ENCODE measurements at places on chromosomes 1 and 21.

DNA sequence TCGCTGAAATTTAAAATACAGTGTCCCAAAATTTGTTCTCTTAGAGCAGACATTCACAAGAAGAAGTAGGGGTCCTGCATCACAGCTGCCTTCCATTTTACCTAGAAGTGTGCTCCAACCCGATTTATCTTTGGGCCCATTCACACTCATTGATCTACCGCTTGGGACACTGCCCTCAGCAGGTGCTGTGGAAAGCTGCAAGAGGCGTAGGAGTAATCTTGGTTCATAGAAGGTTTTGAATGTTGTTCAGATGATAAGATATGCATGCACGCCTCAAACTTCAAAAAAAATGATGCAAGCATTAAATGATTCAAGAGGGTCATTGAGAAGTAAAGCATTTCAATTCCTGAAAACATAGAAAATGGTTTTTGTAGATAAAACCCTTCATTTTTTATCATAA is 18.6 kb upstream of the C1orf105 start:
- no peak for DNase-seq

DNA sequence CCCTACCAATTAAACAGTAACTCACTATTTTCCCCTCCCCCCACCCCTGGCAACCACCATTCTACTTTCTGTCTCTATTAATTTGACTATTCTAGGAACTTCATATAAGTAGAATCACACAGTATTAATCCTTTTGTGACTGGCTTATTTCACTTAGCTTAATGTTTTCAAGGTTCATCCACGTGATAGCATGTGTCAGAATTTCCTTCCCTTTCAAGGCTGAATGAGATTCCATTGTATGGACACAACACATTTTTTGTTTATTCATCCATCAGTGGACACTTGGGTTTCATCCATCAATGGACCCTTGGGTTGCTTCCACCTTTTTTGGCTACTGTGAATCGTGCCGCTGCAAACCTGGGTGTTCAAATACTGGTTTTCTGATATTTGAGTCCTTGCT is 41.7 kb downstream of the EIF2D start:
- no peak for DNase-seq

- DNase-seq = peak; percentile 16
Measured at GRCh38 chr1:111538343-111539025, 35.1 kb upstream of the ADORA3 start.

- no peak for DNase-seq
Measured at GRCh38 chr21:20031807-20032206, 966.4 kb upstream of the NCAM2 start.

DNA sequence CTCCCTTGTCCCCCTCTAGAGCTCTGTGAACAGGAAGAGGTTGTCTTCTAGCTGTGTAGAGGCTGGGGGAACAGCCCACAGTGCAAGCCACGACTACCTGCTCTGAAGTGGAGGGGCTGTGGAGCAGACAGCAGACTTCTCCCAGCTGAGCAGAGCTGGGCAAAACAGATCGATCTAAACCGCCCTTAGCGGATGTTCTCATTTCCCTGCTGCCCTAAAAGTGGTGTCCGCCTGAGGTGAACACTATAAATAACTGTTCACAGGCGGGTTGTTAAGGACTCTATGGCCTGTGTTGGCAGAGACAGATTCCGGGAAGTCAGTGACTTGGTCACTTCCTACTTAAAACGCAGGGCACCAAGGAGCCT is 203.2 kb downstream of the RHOU start:
- DNase-seq = no peak

GRCh38 chr1:19892129-19892528 is 9.9 kb downstream of the OTUD3 start:
- no peak for DNase-seq

GRCh38 chr1:23174426-23175110 is 5.9 kb upstream of the LUZP1 start:
- no peak for DNase-seq

DNA sequence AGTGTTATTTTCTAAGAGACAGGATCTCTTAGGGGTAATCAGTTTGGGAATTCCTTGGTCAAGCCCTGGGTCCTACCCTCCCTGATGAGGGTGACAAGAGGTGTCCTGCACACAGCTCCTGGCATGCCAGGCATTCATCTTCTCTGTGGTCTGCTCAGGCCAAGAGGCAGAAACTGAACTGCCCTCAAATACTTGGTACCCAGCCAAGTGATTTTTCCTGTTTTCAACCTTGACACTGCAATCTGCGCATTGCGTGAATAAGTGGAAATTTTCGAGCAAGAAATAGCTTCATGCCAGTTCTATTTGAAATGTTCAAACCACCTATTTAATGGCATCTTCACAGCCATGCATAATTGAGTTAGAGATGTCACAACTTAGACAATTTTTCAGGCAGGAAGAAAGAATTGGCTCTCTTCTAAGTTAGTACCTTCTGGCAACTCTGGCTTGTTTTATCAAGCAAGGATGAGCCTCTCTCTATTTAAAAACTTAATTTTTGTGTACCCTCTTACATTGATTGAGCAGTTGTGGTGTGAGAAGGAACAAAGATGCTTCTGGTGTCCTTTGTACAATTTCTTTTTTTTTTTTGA is 27.0 kb downstream of the DNM3 start:
- no peak for DNase-seq

DNA sequence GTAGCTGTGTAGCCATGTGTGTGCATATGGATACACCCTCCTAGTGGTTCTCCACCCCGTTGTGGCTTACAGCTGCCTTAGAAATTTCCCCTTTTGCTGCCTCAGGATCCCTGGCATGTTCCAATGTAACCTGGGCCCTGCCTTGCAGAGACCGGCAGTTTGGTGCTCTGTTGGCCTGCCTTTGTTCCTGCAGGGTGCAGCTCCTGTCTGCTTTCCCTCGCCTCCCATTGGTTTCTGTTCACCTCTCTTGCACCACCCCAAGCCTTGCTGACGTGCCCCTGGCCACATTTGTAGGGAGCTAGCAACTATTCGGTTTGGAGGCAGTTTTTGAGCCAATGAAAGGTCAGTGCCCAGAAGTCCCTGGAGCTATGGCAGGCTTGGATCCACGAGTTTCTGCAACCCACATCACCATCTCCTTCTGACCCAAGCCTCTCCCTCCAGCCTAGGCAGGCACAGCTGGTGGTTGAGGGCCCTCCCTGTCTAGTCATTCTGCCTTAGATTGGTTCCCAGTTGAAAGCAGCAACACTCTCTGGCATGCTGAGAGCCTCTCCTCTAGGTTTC is 54.9 kb downstream of the MAB21L3 start:
- no peak for DNase-seq

DNA sequence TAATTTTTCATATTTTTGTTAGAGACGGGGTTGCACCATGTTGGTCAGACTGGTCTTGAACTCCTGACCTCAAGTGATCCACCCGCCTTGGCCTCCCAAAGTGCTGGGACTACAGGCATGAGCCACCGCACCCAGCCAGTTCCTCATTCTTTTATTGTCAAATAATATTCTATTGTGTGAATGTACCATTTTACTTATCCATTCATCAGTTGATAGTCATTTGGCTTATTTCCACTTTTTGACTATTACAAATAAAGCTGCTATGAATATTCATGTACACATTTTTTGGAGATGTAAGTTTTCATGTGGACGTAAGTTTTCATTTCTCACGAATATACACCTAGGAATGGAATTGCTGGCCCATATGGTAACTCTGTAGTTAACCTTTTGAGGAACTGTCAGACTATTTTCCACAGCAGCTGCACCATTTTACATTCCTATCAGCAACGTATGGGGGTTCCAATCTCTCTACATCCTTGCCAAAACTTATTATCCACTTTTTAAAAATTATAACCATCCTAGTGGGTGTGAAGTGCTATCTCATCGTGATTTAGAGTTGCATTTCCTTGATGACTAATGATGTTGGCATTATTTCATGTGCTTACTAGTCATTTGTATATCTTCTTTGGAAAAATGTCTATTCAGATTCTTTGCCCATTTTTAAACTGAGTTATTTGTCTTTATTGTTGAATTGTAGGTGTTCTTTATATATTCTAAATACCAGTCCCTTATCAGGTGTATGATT is 12.7 kb downstream of the PACC1 start:
- DNase-seq = no peak

GRCh38 chr1:52825868-52826267 is 16.7 kb upstream of the ZYG11A start:
- DNase-seq = no peak

GRCh38 chr1:3019007-3019515 is 2.2 kb upstream of the ACTRT2 start:
- peak; percentile 2 for DNase-seq

GRCh38 chr1:23168079-23168444 is 594 bp downstream of the LUZP1 start:
- peak; percentile 39 for DNase-seq

- no peak for DNase-seq
Measured at GRCh38 chr1:42484382-42484781, 21.3 kb downstream of the CCDC30 start.

DNA sequence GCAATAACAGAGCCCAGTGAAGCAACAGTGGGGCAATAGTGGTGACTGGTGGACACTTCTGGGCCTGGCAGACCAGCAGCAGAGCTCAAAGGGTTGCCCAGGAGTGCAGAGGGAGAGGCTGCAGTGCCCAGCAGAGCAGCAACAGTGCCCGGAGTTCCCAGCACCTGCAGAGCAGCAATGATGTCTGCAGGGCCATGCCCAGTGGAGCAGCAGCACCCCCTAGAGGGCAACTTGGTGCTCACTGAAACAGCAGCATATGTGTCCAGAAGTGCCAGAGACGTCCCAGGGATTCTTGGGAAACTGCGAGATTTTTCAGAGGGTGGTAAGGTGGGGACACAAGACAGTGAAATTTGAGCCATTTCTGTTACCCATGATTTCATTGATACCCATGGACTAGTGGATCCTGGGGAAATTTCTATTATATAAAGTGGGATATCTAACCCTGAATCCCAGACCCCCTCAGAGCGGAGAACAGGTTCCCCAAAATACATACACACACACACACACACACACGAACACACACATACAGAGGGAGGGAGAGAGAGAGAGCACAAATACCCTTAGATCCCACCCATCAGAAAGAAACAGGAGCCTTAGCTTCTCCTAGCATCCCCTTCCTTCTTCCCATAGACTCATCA is 156.9 kb upstream of the GJB5 start:
- peak; percentile 75 for DNase-seq

DNA sequence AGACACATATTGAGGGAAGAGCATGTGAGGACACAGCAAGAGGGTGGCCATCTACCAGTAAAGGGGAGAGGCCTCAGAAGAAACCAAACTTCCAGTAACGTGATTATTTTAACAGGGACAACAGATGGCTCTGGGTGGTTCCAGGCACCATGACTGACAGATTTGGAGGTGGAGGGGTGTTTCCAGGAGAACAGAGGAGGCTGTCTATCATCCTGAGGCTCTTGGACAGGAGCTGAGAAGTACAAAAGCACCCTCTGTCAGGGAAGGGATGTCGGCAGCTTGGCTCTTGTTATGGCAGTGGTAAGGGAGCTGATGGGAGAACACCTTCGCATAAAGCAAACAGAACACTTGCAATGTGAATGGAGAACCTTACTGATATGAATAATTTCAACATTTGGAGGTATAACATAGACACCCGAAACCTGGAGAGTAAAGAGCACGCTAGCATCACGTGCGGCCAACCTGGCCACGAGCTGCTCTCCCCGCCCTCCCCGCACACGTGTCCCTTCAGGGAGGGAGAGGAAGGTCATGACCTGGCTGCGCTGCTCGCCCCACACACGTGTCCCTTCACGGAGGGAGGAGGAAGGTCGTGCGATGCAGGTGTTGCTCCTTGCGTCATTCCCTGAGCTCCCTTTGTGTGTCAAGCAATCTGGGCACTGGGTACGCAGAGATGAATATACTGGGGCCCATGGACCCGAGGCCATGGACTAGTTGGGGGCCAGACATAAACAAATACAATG is 37.5 kb upstream of the NLRP3 start:
- no peak for DNase-seq

- no peak for DNase-seq
Measured at GRCh38 chr1:241648159-241648558, 3.9 kb upstream of the WDR64 start.

DNA sequence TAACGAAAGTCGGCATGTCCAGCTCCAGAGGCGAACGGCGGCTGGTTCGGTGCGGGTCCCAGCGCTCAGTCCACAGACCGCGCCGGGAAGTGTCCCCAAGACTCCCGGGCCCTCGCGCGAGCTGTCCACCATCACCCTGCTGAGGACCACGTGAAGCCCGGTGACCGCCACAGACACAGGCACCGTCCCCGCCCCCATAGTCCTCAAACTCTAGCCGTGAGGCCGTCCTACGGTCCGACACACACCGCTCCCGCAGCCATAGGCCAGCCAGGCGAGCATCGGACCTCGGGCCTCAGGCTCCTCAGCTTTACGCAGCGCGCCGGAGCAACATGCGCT is 535 bp downstream of the SETD4 start:
- DNase-seq = peak; percentile 52

DNA sequence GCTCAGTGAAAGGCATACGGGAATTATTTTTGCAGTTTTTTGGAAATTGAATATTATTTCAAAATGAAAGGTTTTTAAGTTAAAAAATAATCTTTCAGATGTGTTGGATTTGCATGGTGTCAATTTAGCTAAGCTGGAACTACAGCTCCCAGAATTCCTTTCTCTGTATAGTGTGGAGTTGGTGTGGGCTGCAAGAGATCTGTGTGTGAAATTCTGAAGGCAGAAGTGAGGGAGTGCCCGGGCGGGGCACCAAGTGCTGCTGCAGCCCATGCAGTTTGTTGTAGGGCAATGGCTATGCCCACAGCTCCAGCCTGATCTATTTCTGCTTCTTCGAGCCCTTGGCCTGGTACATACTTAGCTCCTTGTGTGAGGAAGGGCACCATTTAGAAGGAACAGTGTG is 60.5 kb upstream of the CSF1 start:
- no peak for DNase-seq

DNA sequence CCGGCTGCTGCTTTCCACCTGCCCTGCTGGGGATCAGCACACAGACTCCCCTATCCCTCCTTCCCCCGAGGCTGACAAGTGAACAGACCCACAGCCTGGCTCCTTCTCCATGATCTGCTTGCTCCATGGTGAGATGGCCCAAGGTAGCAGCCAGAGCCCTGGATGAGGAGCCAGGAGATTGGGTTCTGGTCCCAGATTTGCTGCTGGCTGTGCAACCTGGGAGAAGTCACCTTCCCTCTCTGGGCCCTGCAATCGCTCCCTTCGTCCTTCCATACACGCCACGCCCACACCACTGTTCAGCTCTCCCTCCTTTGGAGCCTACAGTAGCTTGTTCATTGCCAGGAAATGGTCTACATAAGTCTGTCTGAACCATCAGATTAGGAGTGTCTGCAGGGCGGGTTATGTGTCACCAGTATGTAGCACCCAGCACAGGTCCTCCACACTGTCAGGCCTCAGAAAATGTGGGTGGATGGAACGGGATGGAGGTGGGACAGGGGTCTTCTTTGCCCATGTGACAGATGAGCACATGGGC is 9.2 kb upstream of the EPHA8 start:
- DNase-seq = peak; percentile 33

GRCh38 chr1:1177452-1178206 is 3.9 kb downstream of the TTLL10 start:
- DNase-seq = no peak

GRCh38 chr1:66439031-66439740 is 94.8 kb upstream of the SGIP1 start:
- no peak for DNase-seq

DNA sequence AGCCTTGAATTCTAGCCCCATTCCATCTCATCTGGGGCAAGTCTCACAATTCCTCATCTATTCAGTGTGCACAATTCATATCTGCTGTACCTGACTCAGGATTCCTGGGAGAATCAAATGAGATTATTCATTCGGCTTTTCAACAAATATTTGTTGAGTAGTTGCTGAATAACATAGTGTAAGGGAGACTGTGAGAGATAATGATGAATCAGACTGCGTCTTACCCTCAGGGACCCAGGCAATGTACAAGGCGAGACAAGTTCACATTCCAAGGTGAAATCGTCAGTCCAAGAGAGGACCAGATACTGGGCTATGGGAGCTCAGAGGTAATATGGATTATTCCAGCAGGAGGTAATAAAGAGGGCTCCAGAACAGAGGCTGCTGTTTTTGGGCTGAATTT is 67.8 kb upstream of the SMYD2 start:
- DNase-seq = no peak

Measured in transverse colon (tissue), 4 donors.